ENCODE measurements at places on chromosomes 2 and 18.

- peak; percentile 76 for DNase-seq
These were observed 27.5 kb upstream of the PGAP1 start for GRCh38 chr2:196954001-196954400.

DNA sequence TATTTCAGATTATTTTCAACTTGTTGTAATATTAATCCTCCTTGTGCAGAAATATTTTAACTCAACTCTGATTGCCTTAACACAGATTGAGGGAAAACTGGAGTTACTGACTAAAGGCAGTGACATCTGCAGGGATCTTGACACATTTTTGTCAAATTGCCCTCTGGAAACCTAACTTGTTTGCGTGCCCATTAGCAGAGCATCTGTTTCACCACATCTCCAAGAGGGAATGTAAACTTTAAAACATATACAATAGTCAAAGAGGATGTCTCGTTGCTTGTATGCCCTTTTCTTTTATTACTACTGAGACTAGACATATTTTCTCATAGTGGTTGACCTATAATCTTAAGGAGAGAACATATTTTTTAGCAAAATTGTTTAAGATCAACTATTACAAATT is 14.2 kb downstream of the INPP1 start:
- DNase-seq = peak; percentile 77

GRCh38 chr2:47535996-47536395 is 133.0 kb downstream of the MSH2 start:
- no peak for DNase-seq

DNA sequence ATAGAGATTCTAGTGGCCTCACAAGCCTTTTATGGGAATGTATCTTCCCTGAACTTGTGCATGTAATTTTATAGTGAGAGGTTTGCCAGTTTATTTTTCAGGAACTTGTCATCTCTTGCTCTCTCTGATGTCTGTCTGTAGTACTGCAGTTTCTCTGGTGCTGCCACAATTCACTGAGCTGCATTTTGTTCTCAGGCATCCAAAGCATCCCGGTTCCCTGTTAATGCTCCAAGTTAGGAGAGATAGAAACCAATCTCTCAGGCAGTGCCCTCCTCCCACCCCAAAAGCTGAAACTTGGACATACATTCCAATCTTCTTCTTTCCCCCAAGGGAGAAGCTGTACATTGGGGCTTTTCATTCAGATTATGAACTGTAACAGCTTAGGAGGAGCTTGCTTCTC is 30.1 kb upstream of the GRB14 start:
- DNase-seq = no peak

DNA sequence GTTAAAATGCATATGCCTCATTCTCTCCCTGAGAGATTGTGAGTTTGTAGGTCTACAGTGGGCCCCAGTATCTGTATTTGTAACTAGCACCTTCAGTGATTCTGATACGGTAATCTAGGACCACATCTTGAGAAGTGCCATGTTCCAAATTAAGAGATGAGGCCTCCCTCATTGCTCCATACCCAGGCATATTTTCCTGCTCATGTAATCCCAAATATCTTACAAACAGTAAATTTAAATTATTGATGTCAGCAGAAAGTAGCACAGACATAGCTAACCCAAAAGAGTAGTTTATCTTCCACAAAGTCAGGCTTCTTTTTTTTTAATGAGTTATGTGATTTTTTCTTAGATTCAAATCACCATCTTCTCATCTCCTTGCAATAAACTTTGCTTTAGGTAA is 263.8 kb downstream of the SETBP1 start:
- no peak for DNase-seq

- peak; percentile 4 for DNase-seq
These were observed 311.7 kb upstream of the PKDCC start for GRCh38 chr2:41736105-41736567.

GRCh38 chr18:44851856-44852621 is 171.4 kb downstream of the SETBP1 start:
- DNase-seq = peak; percentile 87

- DNase-seq = no peak
These were observed 146.6 kb downstream of the GALNT3 start for GRCh38 chr2:165647409-165647808.

DNA sequence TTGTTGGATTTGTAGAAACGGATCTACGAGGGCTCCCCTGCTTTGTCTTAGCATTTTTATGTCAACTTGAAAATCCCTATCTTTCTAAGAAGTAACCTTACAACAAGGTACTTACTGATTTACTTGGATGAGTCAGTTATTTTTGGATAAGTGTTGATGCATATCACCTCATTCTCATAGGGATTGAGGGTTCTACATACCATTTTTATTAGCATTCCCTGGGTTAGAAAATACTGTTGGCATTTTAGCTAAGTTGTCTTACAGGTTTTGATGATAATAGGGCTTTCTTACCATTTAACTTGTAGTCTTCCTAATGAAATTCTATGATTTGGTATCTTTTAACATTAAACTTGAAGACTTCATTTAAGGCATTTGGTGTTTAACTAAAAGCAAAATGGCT is 125.2 kb downstream of the UBE2E3 start:
- no peak for DNase-seq

- no peak for DNase-seq
These were observed 49.1 kb downstream of the NHEJ1 start for GRCh38 chr2:219111375-219112061.

DNA sequence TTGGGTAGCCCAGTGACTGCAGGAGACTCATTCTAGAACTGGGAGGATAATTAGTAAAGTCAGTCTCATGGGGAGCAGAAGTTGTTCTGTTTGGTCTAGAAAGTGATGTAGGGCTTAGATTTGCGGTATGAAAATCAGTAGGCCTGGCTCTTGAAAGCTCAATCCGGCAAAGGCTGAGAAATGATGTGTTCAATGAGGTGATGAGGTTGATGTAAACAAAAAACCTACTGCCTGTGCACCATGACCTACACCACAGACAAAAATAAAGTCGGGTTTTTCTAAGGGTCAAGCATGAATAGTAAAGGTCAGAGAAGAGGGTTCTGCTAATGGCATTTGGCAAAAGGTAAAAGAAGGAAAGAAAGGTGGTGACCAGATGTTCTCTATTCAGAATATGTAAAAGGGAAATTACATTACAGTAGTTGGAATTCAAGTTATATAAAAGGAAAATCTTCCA is 80.8 kb upstream of the COL5A2 start:
- no peak for DNase-seq

DNA sequence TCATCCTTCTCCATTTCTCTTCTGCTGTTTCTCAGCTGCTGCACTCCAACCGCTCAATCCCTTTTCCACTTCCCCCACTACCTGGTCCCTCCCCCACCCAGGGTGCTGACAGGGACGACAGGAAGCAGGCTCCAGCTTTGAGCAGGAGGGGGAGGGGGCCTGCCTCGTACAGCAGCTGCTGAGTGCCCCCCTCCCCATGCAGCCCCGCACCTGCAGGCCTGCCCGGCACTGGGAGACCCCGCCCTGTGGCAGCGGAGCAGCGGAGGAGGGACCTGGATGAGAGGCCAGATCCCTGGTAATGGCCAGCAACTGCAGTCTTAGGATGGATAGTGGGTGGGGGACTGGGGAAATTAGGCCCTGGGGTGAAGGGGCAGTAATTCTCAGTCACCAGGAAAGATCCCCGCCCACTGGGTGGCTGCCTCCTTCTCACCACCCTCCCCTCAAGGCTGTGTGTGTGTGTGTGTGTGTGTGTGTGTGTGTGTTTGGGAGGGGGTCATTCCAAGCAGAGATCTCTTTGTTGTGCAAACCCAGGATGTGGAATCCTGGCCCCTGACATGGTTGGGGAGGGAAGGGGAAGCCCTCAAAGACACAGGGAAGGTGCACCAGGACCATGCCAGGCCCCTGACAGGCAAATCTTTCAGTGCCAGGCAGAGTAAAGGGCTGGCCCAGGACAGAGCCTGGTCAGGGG is 6.8 kb upstream of the CRYBA2 start:
- peak; percentile 91 for DNase-seq

DNA sequence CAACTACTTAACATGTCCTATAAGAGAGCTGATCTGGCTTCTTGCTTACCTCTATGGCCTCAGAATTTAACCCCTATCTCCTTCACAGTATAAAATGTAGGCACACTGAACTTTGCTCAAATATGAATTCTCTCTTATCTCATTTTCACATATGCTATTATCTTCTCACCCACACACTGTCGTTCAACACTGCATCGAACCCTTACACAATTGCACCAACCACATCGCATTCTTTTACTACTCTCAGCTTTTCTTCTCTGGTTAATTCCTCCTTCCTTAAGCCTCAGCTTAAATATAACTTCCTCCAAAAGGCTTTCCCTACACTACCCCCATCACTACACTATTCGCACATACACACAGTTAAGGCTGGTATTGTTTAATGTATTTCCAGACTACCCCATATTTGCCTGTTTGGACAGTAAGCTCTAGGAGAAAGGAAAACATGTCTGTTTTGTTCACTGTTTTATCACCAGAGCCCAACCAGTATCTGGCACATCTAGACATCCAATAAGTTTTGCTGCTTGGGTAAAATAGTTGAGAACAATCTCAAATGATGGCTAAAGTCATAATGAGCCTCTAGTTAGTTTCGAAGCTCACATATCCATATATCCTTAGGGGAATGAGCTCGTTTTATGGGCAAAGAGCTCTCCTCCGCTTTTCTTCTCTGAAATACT is 47.7 kb downstream of the HIBCH start:
- no peak for DNase-seq

- DNase-seq = peak; percentile 82
These were observed 143.6 kb upstream of the ZSWIM2 start for GRCh38 chr2:186992597-186992996.

GRCh38 chr2:110871637-110872036 is 139.3 kb downstream of the ACOXL start:
- no peak for DNase-seq

- DNase-seq = no peak
These were observed 17.9 kb downstream of the PIAS2 start for GRCh38 chr18:46899274-46899948.

GRCh38 chr18:68040198-68040597 is 523.7 kb upstream of the DSEL start:
- no peak for DNase-seq

GRCh38 chr2:147716906-147717305 is 127.9 kb upstream of the ACVR2A start:
- DNase-seq = no peak

Measured in NCI-H69 (cell line).